H1 (cell line): ENCODE measurements at places on chromosomes 12 and 14. TPM values are rescaled to one million over a fixed set of nuclear protein-coding genes. Genes with fewer than 3 reads are reported as not detected.

DNA sequence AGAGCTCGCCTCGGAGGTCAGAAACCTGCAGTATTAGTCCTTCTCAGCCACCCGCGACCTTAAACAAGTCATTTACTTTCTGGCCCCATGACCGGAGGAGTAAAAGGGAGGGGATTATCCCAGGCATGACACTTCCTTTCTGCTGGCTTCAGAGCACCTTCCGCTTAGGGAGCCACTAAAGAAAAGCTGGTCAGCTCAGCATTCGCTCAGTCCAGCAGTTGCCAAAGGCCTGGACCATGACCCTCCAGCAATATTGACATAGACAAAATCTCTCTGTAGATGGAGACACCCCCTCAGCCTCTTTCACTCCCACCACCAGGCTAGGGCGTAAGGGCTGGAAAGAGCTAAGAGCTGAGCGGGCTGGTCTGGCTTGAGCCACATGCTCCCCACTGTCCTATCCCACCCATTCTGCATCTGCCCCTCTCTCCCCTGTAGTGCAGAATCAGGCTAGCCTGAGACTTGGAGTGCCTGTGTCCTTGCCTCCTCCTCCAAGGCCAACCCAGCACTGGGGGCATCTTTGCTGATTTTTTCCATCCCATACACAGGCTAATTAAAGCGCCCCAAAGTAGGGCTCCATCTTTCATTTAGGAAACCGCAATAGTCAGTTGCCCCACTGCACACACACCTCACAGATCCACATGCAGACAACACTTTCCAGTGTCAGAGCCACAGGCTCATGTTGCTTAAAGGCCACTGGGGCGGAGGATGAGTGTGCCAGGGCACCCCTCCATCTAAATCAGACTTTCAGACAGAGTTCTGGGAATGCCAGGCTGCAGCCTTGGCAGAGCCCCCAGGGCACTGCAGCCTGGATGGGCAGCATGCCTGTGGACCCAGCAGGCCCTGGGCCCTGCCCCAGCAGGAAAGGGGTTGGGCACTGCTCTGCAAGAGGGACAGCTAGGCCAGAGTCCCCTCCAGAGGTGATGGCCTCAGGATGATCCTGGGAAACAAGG lies 4.0 kb upstream of the CPNE6 start:
- H3K4me3 ChIP-seq, result no peak overlapping the region
- no peaks in the 10 kb centered on the region for H3K27me3 ChIP-seq
- no peaks in the 10 kb centered on the region for H3K4me1 ChIP-seq
- no peak overlapping the region for H3K27ac ChIP-seq
- no peaks in the 10 kb centered on the region for H3K36me3 ChIP-seq

The RNU4-1 gene
- 1,424 and 1,786 TPM in 2 replicates for total RNA-seq

The TEAD4 gene
- total RNA-seq, result 116 TPM in 2 replicates

The ALKBH2 gene
- 22.5 and 25.9 TPM in 2 replicates for total RNA-seq
